ENCODE measurements at places on chromosomes 5 and 9. TPM values are rescaled to one million over a fixed set of nuclear protein-coding genes. Genes with fewer than 3 reads are reported as not detected.

- H3K4me3 ChIP-seq = no peak overlapping the region
- DNase-seq = no peak
- H3K4me1 ChIP-seq = no peaks in the 10 kb centered on the region
- H3K36me3 ChIP-seq = no peaks in the 10 kb centered on the region
Observed at GRCh38 chr5:145280806-145281205, 554.3 kb downstream of the PRELID2 start.

GRCh38 chr9:102445181-102445747, 549.9 kb upstream of the CYLC2 start:
- H3K36me3 ChIP-seq = no peaks in the 10 kb centered on the region
- H3K4me3 ChIP-seq = no peak overlapping the region
- no peaks in the 10 kb centered on the region for H3K4me1 ChIP-seq
- no peaks in the 10 kb centered on the region for H3K27me3 ChIP-seq
- no peak overlapping the region for H3K27ac ChIP-seq

The KCTD16 gene
- total RNA-seq = not detected

The SPATA31E1 gene
- not detected for total RNA-seq

GRCh38 chr5:138037271-138037670, 4.4 kb upstream of the FAM13B start:
- peaks cover 2% of the 10 kb centered on the region for H3K36me3 ChIP-seq
- no peak overlapping the region for H3K4me3 ChIP-seq
- H3K4me1 ChIP-seq = peaks cover 25% of the 10 kb centered on the region
- DNase-seq = no peak
- H3K27ac ChIP-seq = no peak overlapping the region

DNA sequence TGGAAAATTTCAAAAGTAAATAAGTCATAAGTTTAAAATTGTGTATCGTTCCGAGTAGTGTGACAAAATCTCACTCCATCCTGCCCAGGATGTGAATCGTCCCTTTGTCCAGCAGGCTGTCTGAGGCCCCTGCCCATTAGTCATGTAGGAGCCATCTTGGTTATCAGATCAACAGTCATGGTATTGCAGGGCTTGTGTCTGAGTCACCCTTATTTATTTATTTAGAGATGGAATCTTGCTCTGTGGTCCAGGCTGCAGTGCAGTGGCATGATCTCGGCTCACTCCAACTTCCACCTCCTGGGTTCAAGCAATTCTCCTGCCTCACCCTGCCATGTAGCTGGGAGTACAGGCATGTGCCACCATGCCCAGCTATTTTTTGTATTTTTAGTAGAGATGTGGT, 30.2 kb downstream of the ITGA2 start:
- no peaks in the 10 kb centered on the region for H3K4me1 ChIP-seq
- H3K27me3 ChIP-seq = peaks cover 8% of the 10 kb centered on the region
- H3K4me3 ChIP-seq = no peak overlapping the region
- DNase-seq = no peak

- peaks cover 10% of the 10 kb centered on the region for H3K36me3 ChIP-seq
- peaks cover 47% of the 10 kb centered on the region for H3K4me1 ChIP-seq
- H3K27me3 ChIP-seq = peaks cover 2% of the 10 kb centered on the region
- peak overlapping the region; percentile 46 for H3K4me3 ChIP-seq
- peak overlapping the region; percentile 78 for H3K27ac ChIP-seq
- no peak for DNase-seq
Observed at GRCh38 chr9:34994260-34994899, 4.8 kb downstream of the DNAJB5 start.

DNA sequence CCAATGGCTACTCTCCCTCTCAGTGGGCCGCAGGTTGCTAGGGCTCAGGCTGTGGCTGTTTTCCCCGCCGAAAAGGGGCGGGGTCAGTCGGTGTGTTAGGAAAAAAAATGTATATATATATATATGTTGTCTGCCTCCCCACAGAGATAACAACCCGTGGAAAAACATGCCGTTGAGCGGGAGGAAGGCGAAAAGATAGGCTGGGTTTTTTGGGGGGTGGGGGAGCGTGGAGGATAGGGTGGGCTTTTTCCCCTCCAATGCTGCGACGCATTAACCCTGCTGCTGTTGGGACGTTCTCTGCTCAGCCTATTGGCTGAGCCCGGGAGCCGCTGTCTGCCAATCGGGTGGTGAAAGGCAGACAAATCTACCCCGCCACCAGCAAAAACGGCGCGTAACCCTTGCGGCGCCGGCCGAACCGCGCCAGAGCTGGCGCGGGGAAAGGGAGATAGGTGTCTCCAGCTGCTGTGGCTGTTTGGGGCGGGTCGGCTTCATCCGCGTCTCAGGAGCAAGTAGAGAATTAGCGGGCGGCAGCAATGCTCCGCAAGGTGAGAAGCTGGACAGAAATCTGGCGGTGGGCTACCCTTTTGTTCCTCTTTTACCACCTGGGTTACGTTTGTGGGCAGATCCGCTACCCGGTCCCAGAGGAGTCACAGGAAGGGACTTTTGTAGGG, at the start of gene PCDHGC4:
Gene PCDHGC4 (plus strand): TSS at position 390 of the 671 bp plus-strand sequence. CDS start 144 bp downstream, at position 534.
- no peaks in the 10 kb centered on the region for H3K36me3 ChIP-seq
- H3K27me3 ChIP-seq = peaks cover 56% of the 10 kb centered on the region
- peak within 1 kb of the TSS; percentile 61 for H3K4me3 ChIP-seq
- H3K27ac ChIP-seq = no peak within 1 kb of the TSS

GRCh38 chr5:155878991-155879575, 447.9 kb upstream of the SGCD start:
- no peaks in the 10 kb centered on the region for H3K27me3 ChIP-seq
- no peak overlapping the region for H3K27ac ChIP-seq
- H3K4me1 ChIP-seq = no peaks in the 10 kb centered on the region

The GMCL2 gene
- total RNA-seq = not detected

DNA sequence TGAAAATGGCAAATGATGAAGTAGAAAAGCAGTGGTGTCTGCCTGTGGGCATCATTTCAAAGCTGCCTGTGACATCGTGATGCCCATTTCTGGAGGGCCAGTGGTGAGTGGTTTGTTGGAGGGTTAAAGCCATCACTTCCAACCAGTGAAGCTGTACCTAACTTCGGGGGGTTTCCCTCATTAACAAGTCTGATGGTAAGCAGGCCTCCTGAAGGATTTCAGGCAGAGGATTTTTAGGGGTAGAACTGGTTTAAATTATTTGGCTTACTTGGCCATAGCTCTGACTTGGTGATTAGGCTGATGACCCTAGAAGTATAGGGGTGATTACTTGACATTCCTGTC, 10.7 kb downstream of the TNFAIP8 start:
- peak overlapping the region; percentile 55 for H3K4me3 ChIP-seq
- H3K27ac ChIP-seq = peak overlapping the region; percentile 84
- H3K36me3 ChIP-seq = peaks cover 62% of the 10 kb centered on the region
